ENCODE measurements at places on chromosomes 6 and 20.

GRCh38 chr20:34980543-34981233, 25.0 kb downstream of the MYH7B start:
- no peak for DNase-seq

DNA sequence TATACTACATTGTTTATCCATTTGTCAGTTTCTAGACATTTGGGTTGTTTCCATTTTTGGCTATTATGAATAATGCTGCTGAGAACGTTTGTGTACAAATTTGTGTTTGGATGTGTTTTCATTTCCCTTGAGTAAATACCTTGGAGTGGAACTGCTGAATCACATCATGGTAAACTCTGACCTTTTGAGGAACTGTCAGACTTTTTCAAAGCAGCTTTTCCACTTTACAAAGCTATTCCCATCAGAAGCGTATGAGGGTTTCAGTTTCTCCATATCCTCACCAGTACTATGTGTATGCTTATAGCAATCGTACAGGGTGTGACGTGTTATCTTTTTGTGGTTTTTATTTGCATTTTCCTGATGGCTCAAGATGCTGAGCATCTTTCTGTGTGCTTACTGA, 103.7 kb downstream of the MYO6 start:
- no peak for DNase-seq

DNA sequence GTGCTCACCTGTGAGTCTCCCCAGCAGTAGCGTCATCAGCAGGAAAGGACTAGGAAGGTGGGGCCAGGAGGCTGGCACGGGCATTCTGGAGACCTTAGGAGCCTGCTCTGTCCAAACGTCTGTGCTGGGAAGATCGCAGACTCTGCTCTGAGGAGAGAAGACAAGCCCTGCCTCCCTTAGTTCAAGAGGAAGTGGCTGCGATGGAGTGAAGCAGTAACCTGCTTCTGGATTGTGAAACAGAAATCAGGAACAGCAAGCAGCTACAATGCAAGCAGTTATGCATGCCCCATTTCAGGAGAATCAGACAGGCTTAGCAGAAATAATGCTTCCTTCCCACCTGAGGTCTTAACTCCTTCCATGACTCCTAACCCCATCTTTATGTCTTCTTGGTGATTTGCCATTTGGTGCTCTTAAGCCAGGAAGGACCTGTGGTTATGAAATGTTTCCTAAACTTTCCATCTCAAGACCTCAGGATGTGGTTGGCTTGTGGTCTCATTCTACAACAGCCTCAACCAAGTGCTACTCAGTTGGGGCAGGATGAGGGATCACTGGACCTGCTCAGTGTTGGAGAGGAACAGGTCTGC, at the start of gene SIRPB1:
Gene SIRPB1 (minus strand): TSS at position 149 of the 584 bp plus-strand sequence. CDS start 65 bp downstream, at position 84.
- DNase-seq: no peak

- no peak for DNase-seq
These were observed 16.5 kb downstream of the UQCC2 start for GRCh38 chr6:33694977-33695376.

GRCh38 chr20:59413326-59413865, 113.0 kb downstream of the EDN3 start:
- no peak for DNase-seq

DNA sequence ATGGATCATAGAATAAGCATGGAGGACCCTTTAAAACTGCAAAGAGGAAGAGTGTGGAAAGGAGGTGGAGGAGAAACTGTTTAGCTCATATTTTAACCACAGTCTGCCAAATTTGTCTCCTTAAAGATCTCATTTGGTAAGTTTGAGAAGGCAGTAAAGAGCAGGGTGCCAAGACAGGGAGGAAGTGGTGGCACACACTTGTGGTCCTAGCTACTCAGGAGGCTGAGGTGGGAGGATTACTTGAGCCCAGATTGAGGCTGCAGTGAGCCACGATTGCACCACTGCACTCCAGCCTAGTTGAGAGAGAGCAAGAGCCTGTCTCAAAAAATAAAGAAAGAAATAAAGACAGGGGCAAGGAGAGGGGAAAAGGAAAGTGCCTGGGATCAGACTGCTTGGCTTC, 16.8 kb upstream of the DCBLD1 start:
- no peak for DNase-seq

- no peak for DNase-seq
These were observed 120.7 kb downstream of the TSHZ2 start for GRCh38 chr20:53092772-53093300.

GRCh38 chr6:26045065-26045927, 41.9 kb upstream of the HFE start:
- DNase-seq: peak; percentile 62
